DND-41 (cell line): ENCODE measurements at places on chromosomes 5 and 9.

DNA sequence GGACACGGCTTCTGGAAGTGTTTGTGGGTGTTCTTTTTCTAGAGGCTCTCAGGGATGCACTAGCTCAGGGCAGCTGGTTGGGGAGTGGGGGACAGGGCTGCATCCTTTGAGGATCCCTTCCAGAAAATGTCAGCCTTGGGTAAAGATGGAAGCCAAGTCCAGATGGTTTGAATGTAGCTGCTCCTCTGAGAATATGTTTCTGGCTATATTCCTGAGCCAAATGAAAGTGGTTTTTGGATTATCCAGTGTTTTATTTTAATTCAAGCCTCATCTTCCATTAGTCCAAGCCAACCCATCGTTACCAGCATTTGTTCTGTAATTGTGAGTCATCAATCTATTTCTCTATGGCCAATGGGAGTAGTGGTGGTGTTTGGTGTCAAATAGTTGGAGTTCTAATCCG is 70.4 kb downstream of the SPRY4 start:
- no peak for DNase-seq

DNA sequence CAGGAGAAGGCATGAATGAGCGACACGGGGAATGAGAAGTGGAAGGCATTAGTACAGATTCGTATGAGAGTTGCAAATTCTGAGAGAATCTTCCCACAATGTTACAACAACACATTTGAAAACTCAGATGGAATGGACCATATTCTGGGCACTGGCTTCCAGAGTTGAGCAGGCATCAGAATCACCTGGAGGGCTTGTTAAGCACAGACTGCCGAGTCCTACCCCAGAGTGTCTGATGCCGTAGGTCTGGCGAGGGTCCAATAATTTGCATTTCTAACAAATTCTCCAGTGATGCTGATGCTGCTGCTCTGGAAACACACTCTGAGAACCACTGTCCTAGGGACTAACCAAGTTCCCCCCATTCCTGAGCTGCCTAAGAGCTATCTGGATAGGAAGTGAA is 2.9 kb upstream of the TLX3 start:
- DNase-seq: no peak

- DNase-seq: no peak
These were observed 79.0 kb upstream of the TNC start for GRCh38 chr9:115196919-115197318.

DNA sequence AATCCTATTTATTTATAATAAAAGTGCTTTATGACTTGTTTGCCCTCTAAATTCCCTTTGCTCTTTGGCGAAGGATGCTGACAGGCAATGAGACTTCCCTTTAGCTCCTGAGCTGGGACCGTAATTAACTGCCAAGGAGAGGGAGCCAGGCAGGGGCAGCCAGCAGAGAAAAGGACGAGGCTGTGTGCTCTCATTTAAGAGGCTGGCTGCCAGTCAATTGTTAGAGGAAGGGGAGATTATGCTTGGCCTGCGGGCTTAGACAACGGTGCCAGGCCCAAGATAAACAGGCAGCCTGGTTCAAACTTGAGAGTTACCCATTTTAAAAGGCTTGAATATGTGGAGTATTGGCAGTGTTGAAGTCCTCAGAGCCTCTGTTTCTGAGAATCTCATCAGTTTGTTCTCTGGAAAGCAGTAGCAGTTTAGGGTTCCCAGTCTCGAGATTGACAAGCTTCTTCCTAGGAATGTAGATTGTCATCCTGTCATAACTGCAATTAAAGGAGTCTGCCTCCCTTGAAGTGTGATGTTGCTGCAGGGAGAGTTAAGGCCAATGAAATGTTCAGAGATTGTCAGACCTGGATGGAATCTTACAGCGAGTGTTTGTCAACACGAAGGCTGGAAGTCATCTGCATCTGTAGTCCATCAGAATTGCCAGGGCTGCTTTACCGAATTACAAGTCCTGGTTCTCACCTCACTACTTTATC is 113.2 kb downstream of the JAKMIP2 start:
- no peak for DNase-seq

DNA sequence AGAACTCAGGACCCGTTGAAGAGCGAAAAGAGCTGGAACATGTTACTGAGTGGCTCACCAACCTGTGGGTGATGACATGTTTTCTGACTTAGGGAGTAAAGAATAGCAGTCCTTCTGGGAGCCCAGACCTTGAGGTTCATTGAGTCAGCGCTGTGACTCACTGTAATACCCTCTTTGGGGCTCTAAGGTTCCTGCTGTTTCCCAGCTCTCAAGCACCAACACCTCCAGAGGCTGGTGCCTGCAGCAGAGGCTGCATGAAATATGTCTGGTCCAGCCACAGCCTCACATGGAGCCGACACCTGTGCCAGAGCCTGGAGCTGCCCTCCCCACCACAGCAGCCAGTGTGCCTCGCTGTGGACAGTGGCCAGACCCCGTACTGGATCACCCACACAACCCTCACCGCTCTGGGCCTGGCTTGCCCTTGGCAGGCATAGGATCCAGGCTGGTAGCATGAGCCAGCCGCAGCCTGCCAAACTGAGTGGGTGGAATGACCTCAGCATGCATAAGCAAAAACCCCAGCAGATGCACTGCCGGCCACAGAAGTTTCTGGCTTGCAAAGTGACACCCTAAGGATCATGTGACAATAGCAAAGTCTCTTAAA is 143.5 kb upstream of the MRPS30 start:
- DNase-seq: no peak

DNA sequence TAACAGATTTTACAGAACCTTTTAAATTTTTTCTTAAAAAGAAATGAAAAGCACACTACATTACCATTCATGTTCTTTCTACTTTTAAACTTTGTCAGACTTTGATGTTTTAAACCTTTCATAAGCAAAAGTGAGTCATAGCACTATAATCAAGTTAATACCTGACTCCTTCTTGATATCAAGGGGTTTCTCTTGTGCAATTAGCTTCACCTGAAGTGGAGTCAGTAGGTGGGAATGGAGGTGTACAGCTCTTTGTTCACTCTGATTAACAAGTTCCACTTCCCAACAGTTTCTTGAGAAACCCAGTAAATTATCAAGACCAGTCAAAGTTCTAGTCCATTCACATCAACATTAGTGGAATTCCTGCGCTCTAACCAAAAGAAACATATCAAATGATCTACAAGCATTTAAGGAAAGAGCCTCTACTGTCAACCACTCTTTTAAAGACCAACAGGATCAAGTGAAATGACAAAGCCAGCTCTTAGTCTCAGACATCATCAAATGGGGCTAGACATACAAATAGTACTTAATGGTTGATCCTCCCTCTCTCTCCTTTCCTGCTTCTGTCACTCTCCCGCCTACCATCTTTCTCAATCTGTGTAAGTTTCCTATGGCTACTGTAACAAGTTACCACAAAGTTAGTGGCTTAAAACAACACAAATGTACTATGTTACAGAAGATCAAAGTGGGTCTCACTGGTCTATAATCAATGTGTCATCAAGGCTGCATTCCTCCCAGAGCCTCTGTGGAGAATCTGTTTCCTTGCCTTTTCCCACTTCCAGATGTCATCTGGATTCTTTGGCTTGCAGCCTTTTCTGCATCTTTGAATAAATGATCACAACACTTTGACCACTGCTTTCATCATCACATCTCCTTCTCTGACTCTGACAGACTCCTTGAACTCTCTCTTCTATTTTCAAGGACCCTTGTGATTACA is 68.0 kb downstream of the HINT1 start:
- DNase-seq: no peak

GRCh38 chr5:102762562-102763227 is 7.6 kb downstream of the PAM start:
- no peak for DNase-seq

DNA sequence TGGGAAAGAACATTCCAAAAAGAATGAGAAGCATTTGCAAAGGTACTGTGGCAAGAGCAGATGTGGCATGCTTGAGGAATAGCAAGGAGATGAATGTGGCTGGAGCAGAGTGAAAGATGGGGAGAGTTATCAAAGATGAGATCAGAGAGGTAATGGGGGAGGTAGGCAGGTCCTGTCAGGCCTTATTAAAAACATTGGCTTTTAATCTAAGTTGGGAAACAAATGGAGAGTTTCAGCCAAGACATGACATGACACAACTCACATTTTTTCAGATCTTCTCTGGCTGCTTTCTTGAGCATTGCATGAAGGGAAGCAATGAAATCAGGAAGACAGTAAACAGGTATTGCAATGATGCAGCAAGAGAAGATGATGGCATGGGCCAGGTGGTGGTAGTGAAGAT is 120.3 kb downstream of the MUSK start:
- DNase-seq: no peak

GRCh38 chr9:136790640-136791515 is at the start of gene TMEM141:
TMEM141 (plus strand) TSS chr9:136791344; CDS start chr9:136791371, 27 bp downstream.
- peak; percentile 100 for DNase-seq

GRCh38 chr9:7318920-7319319 is 480.7 kb downstream of the DMAC1 start:
- no peak for DNase-seq

- no peak for DNase-seq
These were observed 49.4 kb upstream of the EBF1 start for GRCh38 chr5:159149085-159149484.

DNA sequence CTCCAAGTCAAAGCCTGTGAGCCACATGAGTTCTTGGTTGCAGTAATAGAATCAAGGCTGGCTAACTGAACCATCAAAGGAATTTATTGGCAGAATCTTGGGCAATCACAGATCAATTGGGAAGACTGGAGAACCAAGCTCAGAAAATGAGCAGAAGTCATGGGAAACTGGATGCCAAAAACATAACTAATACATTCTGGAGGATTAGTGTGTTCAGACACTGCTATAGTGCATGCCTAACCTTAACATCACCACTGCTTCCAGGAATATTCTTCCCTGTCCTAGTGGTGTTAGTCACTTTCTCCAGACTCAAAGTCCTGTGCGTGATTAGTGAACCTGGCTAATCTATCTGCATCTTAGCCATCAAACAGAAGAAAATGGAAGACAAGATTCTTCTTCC is 843.7 kb downstream of the EFNA5 start:
- no peak for DNase-seq

DNA sequence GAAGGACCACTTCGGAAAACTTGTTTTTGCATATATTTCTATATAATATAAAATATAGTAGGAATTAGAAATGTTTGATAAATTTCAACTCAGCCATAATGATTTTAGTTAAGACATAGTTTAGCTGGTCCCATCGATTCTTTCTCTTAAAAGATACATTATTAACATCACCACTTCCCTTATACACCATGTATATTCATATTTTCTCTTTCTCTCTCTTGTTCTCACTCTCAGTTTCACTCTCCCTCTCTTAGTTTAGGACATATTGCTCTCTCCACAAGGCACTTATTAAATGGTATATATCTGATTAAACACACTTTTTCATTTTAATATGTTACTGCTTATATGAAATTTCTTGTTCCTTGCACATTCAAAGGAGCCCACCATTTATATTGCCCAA is 90.1 kb upstream of the RASEF start:
- no peak for DNase-seq

DNA sequence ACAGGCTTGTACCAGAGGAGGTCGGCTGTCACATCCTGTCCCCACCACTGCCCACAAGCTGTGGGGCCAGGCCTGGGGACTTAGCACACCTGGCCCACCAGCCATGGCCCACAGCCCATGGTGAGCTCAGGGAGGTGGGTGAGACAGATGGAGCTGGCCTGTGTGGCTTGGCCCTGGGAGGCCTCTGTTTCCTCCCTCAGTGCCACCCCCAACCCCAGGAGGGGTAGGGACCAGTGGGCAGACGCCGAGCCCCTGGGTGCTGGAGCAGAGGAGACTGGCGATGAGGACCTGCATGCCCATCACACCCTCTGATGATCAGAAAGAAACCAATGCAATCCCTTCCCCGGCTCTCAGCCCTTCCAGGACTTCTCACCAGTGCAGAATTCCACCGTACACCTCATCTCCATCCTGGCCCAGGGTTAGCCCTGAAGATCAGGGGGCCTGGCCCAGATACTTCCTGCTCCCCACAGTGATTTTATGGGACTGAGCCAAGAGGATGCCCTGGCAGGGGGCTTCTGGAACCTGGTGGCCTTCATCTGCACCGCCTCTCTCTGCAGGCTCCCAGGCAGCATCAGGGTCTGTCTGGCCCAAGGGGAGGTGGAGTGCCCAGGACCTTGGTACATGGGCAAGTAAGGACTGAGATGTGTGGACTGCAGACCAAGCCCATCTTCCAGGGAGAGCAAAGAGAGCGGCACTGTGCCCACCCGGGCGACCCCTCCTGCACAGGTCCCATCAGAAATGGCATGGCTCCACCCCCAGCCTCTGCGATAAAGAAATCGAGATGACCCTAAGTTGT is 16.9 kb upstream of the NKD2 start:
- DNase-seq: peak; percentile 39

DNA sequence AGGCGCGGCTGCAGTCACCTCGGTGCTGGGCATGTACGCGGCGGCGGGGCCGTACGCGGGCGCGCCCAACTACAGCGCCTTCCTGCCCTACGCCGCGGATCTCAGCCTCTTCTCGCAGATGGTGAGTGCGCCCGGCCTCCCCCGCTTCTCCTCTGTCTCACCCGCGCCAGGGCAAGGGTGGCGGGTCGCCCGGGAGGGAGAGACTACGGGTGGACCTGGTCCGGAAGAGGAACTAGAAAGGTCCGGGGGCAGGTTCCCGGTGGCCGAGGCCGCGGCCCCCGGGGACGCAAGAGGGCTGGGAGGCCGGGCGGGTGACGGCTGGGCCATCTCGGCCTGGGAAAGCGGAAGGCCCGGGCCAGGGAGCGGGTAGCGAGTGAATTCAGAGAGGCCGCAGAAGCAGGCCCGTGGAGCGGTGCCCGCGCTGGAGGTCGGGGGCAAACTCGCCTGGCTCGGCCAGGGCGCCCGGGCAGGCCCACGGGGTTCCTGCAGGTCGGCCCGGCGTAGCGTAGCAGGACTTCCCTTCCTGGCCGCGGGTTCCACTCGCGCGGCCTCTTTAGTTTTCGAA is 711 bp downstream of the IRX1 start:
- DNase-seq: no peak

DNA sequence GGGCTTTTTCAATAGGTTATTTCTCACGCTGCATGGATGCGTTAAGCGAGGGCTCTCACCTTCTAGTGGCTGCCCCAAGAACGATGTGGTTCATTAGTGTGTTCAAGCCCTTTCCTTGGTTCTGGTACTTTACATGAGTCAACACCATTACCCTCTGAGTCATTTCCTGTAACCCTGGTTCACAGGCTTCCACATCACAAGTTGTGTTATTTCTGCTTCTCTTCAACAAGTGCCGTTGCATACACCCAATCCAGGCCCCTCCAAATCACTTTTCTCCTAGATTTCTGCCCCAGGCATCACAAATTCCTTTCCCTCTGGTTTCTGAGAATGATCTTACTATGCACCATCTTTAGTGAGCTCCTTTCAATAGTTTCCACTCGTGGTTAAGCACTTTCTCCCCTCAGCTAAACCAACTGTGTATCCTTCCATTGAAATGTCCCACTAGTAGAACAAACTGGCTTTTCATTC is 69.5 kb upstream of the RAD23B start:
- no peak for DNase-seq

- DNase-seq: no peak
These were observed 8.0 kb downstream of the KIAA1191 start for GRCh38 chr5:176353533-176353932.

DNA sequence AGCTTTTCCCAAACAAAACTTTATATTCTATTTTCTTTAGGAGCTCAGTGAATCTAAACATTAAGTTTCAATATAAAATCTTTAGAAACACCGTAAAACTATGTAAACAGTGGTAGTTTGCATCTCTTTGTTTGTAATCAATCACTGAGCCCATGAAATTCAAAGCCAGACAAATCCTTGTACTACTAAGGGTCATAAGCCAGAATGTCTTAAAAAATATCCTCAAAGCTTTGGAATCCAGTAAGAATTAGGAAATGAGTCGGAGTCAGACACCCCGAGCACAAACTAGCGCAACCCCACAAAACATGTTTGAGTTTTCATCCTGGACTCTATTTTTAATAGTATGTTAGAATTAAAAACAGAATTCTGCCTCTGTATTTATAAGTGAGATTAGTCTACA is 153.8 kb downstream of the HSPA4 start:
- DNase-seq: no peak
